ENCODE measurements at places on chromosomes 7 and 10.

DNA sequence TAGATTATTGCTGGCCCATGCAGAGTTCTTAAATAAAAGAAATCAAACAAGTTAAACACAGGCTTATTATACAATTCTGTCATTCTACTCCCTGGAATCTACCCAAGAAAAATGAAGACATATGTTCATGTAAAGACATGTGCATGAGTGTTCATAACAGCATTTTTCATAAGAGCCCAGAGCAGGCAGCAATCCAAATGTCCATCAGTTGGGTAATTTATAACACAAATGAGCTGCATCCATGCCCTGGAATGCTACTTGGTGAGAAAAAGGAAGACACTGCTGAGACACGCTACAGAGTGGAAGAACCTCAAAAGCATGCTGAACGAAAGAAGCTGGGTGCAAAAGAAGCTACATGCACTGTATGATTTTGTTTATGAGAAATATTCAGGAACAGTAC lies 342.6 kb downstream of the TCERG1L start:
- no peak for DNase-seq

DNA sequence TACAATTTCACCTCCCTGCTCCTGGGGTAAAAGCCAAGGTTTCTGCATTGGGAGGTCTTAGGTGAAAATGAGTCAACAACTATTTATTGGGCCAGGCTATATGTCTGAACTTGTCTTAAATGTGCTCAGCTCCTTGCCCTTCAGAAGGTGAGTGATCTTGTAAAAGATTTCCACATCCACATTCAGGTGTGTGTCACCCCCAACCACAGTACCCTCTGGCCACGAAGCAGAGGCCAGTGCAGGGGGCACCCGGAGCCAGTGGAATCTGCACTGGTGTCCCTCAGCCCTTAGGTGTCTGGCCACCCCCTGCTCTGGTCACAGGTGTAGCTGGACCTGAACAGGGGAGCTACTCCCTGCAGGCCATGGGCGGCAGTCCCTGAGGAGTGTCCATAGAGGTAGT lies 198.5 kb downstream of the PAXIP1 start:
- no peak for DNase-seq

- no peak for DNase-seq
Measured at GRCh38 chr7:47406801-47407129, 175.1 kb downstream of the TNS3 start.

GRCh38 chr10:6300106-6300783 lies 97.5 kb downstream of the PFKFB3 start:
- DNase-seq = peak; percentile 38

GRCh38 chr7:47473499-47474210 lies 108.3 kb downstream of the TNS3 start:
- DNase-seq = no peak
